Stimulated activated CD4-positive, alpha-beta T cell treated with anti-CD3 and anti-CD28 coated beads, Interleukin-4, amount 100 ng/mL, for 4 hours (primary cell): ENCODE measurements at places on chromosomes 7 and 10.

- no peak for DNase-seq
Measured at GRCh38 chr10:90174531-90174930, 473.1 kb downstream of the KIF20B start.

DNA sequence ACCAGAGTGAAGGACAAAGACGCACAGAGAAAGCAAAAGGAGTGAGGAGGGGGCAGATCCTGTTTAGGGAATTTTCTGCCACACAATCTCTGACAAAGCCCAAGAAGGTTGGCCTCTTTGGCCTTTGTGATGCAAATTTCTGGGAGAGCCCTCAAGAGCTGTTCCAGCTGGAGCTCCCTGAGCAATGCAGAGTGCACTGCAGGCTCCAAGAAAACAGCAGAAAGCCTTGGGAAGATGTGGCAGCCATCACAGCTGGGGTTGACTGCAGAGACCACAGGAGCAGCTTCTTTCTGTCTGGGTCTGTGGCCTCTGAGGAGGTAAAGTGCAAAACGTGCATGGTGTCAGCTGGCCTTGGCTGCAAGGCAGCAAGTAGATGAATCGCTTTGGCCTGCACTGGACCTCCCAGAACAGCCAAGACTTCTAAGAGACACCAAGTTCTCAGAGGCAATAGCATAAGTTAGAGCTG is 200.2 kb downstream of the ELMO1 start:
- DNase-seq, result no peak

DNA sequence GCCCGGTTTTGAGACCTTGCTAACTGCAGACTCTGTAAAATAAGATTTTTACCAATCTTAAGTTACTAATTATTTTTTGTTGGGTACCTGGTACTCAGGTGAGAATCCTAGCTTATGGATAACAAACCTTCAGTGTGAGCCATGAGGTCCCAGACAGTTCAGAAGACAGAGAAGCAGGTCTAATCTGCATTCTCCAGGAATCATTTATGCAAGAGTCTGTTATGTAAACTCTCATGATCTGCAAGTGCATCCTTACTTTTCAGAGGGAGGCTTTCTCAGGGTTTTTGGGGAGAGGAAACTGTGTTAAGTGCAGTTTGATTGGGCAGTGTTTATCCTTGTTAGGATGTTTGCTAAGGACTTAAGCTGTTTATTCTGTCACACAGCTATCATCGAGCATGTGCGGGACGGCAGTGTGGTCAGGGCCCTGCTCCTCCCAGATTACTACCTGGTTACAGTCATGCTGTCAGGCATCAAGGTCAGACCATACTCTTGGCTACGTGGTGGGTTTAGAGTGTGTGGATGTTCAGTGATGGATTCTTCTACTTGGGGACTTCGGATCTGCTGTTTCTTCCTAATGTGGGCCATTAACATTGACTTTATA is 50.2 kb downstream of the SND1 start:
- DNase-seq, result no peak

GRCh38 chr7:139692723-139693122 is 85.1 kb downstream of the HIPK2 start:
- DNase-seq, result no peak

GRCh38 chr10:110446954-110447608 is 50.6 kb upstream of the DUSP5 start:
- DNase-seq, result no peak

DNA sequence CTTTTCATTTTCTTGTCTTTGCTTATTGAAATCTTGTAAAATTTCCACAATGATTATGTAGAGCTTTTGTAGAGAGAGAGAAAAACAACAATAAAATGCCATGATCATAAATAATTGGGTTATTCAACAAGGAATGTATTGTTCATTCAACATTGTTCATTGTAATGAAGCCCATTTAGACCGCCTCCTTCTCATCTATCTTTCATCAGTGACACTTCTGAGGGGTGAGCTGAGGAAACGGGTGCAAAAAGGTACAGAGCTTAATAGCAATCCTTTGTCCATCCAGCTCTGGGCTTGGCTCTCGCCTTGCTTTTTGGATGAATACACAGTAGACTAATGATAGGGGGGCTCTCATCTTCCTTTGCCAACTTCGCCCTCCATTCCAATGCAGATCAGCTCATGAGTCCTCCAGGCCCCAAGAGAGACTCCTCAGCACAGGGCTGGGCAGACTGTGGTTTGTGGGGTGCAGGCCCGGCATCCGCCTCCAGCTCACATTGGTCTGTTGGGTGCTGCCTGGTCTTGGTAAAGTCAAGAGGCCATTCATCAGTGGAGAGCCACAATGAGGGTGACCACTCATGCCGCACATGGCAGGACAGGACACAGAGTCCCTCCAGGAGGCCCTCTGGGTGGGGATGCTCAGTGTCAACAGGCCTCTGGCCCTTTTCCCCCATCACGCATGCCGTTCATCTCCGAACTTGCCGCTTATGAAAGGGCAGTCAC is 17.9 kb upstream of the PPA1 start:
- no peak for DNase-seq

- DNase-seq, result no peak
Measured at GRCh38 chr7:105219771-105220160, 169.0 kb downstream of the SRPK2 start.

DNA sequence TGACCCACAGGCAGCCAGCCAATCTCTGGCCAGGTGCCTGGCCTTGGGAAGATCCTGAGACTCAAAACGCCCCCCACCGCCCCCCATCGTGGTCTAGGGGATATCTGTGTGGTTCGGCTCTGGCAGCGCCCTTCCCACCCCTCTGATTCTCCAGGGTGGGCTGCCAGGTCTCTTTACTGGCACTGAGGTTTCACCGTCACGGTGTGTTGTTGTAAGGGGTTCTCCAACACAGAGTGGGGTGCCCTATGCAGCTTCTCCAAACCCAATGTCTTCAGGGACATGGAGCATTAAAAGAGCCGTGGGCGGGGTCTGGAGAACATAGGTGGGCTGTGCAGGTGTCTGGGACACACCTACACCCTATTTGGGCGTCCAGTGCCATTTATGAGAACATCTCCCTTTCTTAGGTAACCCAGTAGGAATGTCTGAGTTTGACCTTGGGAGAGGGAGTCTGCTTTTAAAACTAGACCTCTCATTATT is 1.5 kb downstream of the MAFK start:
- no peak for DNase-seq

DNA sequence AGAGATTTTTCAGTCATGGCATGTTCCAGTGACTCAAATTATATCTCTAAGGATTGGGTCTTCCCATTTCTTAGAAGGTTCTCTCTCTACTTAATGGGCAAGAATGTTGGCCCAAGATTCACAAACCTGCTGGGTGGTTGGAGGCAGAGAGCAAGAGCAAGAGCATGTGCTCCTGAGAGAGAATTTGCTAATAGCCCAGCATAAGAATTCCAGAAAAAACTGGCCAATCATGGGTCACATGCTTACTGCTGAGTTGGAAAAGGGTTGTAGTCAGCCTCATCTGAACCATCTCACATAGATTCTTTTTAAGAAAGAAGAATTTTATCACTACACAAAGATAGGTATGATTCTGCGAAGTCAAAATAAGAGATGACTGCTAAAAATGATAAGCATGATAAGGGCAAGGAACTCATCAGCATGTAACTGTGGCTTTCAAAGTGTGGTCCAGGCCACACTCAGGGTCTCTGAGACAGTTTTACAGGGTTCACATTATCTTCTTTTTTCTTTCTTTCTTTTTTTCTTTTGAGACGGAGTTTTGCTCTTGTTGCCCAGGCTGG is 8.2 kb upstream of the VCL start:
- no peak for DNase-seq

DNA sequence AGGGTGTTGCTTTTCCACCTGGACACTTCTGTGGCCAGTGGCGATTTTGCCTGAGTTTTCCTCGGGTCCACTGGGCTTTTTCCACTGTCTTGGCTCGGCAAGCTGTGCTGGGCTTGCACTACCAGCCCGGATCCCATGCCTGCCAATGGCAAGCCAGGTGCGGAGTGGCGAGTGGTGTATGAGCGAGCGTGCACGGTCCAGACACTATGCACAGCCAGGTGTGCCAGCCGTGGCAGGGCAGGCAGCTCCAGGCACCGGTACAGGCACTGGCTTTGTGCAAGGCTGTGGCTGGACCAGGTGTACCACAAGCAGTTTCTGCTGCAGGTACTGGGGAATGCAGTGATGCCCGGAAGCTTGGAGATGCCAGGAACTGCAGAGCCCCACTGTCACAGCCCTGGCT is 22.1 kb downstream of the INPP5F start:
- DNase-seq, result no peak

DNA sequence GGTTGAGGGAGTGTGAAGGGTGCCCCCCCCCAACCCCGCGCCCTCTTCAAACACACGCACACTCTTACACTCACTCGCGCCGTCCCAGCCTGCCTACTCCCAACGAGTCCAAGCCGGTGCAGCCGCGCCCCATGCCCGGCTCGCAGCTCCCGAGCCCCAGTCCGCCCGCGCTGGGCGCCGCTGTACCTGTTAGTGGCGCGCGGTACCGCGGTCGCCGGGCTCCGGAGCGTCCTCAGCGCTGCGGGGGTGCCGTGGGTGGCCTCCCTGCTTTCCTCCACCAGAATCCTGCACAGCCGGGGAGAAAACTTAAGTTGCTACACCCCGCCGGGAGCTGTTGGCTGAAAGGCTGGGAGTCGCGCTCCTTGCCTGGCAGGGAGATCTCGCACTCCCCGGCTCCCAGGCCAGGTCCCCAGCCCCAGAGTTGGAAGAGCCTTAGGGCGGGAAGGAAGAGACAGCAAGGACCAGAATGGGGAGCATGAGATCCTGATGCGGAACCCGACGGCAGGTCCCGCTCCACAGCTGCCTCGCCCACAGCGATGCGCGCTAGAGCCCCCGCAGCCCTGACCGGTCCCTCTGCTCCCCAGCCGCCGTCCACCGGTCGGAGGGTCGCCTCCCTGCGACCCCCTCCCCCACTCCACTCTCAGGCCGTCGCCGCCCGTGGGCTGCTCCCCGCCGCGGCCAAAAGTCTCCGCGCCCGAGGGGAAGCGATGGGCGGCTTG is 863 bp downstream of the ST8SIA6 start:
- DNase-seq, result peak; percentile 40

DNA sequence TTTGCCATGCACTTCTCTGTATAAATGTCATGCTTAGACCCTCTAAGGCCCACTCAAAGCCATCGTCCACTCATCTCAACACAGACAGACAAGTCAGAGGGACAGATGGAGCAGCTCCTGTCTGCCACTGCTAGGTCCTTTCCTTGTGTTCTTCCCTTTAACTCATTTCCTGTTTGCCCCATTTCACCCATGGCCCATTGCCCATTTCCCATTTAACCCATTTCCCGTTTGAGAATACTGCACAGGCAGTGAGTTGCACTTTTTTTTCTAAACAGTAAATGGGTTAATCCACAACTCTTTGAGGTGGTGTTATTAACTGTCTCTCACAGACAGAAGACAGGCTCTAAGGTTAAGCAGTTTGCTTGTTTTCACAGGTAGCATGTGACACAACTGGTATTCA is 179.3 kb downstream of the NPSR1 start:
- no peak for DNase-seq
